ENCODE measurements at places on chromosomes 13 and 19.

DNA sequence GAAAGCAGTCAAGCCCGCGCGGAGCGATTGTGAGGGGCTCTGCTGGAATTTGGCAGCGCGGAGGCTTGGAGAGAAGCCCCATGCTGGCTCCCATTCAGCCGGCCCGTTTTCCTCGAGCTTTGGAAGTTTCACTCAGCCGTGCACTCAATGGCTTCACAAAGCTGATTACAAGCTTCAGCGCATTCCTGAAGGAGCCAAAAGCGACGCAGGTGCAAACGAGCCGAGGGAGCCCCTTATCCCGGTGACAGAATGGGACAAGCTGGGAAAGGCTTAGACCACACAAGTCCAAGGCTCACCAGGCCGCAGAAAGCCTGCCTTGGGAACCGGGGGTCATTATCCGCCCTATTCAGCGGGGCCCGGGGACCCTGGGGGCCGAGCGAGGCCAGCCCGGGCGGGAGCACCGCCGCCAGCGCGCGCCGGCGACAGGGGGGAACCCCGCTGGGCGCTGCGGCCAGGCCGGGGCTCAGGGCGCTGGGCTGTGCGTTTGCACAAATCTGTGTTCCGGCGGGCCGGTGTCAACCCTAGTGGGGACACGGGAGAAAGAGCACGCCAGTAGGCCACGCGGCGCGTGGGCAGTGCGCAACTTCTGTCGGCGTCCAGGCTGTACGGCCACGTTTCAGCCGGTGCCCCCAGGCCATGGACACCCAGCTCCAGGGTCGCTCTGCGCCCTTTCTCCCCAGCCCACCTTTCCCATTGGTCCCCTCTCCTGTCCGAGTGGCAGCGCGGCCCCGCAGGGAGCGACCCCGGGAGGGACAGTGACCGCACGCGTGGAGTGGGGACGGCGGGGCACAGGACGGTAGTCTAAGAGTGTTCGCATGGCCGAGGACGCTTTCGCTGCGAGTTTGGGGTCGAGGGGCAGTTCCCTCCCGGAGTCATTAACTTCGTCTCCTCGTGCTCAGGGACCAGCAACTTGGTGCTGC lies 37.3 kb downstream of the SOX1 start:
- DNase-seq: no peak

DNA sequence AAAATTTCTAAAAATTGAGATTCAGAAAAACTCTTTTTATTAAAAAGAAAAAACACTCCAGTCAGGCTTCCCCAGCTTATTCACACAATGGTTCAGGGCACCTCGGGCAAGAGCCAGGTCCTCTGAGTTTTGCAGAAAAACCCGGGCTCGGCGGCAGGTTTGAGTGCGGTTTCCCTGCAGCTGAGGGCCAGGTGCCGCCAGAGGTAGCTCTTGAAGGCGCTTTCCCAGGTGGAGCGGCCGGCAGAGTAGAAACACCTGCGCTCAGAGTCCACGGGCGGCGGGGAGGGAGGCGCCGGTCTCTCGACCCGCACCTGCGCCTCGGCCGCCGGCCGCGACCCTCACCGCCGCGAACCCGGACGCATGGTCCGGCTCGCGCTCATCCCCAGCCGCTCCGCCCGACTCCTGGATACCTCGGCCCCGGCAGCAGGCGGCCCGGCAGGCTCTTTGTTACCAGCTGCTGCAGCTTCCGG lies 444 bp downstream of the PROSER1 start:
- DNase-seq: no peak

DNA sequence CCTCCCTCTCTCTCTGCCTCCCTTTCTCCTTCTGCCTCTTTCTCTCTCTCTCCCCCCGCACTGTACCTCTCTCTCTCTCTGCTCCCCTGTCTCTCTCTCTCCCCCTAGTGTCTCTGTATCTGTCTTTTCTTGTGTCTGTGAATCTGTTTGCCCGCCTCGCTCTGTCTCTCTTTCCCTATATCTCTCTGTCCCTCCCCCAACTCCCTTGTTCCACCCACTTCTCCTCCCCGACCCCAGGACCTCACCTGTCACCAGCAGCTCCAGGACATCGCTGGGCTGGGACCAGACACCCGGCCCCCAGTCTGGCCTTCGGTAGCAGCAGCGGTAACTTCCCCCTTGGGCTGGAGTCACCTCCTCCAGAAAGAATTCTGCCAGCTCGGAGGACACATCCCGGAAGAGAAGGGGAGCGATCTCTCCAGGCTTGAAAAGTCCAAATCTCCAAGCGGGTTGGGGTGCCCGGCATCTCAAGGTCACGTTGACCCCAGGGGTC lies 3.9 kb downstream of the OSCAR start:
- no peak for DNase-seq

- DNase-seq: no peak
Measured at GRCh38 chr13:109406376-109406992, 379.9 kb downstream of the IRS2 start.

- DNase-seq: no peak
Measured at GRCh38 chr13:44796597-44797490, 192.4 kb downstream of the NUFIP1 start.

DNA sequence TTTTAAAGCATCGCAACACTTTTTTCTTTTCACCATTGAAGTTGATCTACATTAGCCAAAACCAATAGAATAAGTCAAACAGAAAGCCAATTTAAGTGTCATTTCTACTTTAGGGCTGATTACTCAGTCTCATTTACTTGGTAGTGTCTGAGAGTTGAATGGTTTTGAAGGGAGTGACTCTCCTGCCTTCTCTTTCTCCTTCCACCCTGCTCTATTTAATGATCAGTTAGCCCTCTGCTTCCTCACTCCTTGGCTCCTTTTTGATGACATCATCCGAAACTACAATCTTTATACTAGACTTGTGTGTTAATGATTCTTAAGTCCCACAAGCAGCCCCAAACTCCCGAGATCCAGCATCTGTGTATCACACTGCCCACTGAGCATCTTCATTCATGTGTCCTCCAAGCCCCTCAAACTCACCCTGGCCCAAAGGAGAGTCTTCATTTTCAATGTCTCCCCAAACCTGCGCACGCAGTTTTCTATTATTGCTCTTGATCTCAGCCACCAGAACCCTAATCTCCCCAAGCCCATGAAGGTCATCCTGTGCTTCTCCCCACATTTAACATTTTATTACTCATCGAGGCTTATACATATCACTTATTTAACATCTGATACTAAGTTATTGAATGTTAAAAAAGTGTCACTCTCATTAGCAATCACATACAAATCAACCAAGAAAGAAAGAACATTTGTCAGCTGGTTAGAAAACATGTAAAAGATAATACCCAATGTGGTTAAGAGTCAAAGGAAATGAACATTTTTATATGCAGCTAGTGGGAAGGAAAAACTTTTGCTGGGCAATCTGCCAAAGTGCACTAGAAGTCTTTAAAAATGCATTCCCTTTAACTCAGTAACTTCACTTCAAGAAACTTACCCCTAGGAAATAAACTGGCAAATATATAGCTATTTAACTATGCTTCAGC lies 32.2 kb upstream of the ARGLU1 start:
- no peak for DNase-seq

DNA sequence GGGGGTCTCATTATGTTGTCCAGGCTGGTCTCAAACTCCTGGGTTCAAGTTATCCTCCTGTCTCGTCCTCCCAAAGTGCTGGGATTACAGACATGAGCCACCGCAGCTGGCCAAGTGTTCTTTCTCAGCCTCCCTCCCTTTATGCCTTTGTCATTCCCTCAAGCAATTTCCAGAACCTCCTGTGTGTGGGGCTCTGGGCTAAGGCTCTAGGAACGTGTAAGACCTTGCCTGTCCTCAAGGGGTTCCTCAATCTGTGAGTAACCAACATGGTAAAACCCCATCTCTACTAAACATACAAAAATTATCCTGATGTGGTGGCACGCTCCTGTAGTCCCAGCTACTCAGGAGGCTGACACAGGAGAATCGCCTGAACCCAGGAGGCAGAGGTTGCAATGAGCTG lies 15.5 kb upstream of the SPACA4 start:
- DNase-seq: no peak

DNA sequence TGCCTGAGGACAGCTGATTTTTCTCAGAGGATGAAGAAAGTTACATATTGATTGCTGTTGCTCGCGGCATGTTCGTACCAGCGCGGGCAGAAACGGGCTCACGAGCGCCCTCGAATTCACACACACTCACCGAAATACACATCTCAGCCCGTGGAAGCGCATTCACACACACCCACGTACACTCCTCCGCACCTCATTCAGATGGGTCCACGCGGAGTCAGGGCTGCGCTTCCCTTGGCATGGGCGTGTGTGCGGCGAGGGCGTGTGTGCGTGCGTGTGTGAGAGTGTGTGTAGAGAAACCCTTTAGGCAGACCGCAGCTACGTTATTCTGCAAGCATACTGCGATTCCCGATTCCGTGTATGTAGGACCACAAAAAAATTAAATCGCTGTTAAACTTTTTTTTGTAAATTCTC lies 2.1 kb upstream of the PCDH17 start:
- no peak for DNase-seq

- no peak for DNase-seq
Measured at GRCh38 chr19:4391701-4392483, 8.5 kb downstream of the SH3GL1 start.

- DNase-seq: no peak
Measured at GRCh38 chr13:93190006-93190405, 36.6 kb upstream of the GPC6 start.

GRCh38 chr19:49677901-49678674 lies 1.0 kb downstream of the PRMT1 start:
- peak; percentile 60 for DNase-seq

- no peak for DNase-seq
Measured at GRCh38 chr13:44652962-44653660, 77.0 kb upstream of the TSC22D1 start.

- no peak for DNase-seq
Measured at GRCh38 chr19:788686-788982, 8.6 kb upstream of the PTBP1 start.

GRCh38 chr19:3029065-3029923 lies at the start of gene TLE2:
Gene TLE2, minus strand, starts transcription at chr19:3029280. Its CDS starts 376 bp downstream, at chr19:3028904.
- no peak for DNase-seq
